ENCODE measurements at places on chromosomes 13 and 19. TPM values are rescaled to one million over a fixed set of nuclear protein-coding genes. Genes with fewer than 3 reads are reported as not detected.

GRCh38 chr13:113013303-113013702, 44.3 kb downstream of the MCF2L start:
- DNase-seq = no peak

GRCh38 chr19:34235425-34235940, 18.9 kb upstream of the GARRE1 start:
- DNase-seq = no peak

DNA sequence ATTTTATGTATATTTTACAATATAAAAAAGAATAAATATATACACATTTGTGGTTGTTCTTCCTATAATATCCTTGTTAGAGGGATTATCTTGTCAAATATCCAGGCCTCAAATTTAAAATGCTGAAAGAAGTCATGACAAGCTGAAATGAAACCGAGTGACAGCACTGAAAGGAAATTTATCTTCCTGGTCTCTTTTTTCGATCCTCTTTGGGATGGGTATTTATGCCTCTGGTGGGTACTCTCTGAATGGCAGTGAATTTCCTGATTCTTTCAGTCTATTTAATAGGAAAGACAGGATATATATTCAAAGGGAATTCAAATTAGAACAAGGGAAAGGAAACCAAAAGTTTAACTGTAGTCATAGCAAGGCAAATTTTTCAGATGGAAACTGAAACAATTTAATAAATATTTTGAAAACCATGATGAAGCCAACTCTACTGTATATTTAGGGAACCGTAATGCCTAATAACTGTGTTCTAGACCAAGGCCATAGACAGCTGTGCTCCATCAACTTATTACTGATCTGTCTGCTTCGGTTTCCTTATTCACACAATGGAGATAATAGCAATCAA, 97.9 kb downstream of the DLEU7 start:
- DNase-seq = no peak

ZNF222 gene
- 2.7 TPM for total RNA-seq

- no peak for DNase-seq
Observed at GRCh38 chr19:30391554-30392551, 19.7 kb downstream of the ZNF536 start.

- DNase-seq = no peak
Observed at GRCh38 chr19:38676878-38677646, 29.6 kb downstream of the ACTN4 start.

ATXN8OS gene
- total RNA-seq = not detected

- no peak for DNase-seq
Observed at GRCh38 chr13:73966331-73966730, 167.9 kb downstream of the KLF12 start.
